ENCODE measurements at places on chromosomes 2 and 18.

DNA sequence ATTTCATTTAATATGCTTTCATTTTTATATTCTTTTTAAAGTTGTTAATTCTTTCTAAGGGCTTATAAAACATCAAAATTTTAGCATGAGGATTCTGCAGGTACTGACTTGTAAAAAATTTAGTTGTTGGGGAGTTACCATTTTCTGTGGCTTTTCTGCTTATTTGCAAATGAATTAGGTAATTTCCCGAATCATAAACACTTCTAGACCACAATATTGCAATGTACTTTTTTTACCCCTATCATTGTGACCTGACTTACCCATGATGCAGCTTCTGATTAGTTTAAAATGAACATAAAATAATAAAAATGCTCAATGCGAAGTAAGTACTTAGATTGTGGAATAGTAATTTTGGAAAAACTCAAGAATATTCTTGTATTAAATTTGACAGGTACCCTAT is 11.4 kb downstream of the ARL6IP6 start:
- no peak for DNase-seq

DNA sequence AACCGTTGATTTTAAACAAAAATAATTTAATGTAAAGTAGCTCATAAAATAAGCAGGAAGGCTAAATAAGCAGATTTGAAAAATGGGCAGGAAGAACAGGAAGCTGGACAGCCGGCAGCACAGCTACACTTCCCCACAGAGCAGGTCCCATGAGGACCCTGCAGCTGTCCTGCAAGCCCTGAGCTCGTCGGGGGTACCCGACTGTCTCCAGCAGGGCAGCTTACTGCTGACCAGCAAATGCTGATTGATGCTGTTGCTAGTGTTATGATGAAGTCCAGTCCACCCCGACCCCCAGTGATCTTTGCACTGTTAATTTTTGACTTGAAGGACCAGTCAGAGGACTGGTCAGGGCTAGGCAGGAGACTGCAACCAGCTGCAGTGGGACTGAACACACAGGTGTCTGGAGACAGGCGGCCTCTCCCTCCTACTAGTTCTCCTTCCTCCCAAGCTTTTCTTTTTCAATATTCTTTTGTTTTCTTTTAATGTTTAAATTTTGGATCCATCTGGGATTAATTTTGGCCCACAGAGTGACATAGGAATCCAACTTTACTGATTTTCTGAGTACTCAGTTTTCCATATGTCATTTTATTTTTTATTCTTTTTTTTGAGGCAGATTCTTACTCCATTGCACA is 27.7 kb downstream of the POLE4 start:
- no peak for DNase-seq

GRCh38 chr2:196187898-196188458 is 16.6 kb upstream of the STK17B start:
- no peak for DNase-seq

GRCh38 chr2:23409248-23409647 is 24.3 kb downstream of the KLHL29 start:
- DNase-seq: no peak

GRCh38 chr2:96499061-96499960 is 5.8 kb downstream of the NEURL3 start:
- DNase-seq: no peak

GRCh38 chr2:86631846-86632485 is 8.3 kb upstream of the RNF103 start:
- DNase-seq: no peak

- no peak for DNase-seq
These were observed 1.8 kb upstream of the ARMC9 start for GRCh38 chr2:231196592-231196991.

- DNase-seq: no peak
These were observed 391.2 kb upstream of the HNRNPA3 start for GRCh38 chr2:176821350-176821749.

DNA sequence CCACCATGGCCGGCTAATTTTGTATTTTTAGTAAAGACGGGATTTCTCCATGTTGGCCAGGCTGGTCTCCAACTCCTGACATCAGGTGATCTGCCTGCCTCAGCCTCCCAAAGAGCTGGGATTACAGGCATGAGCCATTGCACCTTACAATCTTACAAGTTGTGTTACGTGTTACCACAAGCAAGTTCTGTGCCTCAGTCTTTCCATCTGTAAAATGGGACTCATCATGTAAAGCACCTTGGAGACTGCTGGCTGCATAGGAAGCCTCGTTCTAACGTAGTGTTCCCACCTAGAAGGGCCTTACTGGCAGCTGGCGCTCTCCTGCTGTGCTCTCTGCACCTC is 10.0 kb downstream of the DNAJB2 start:
- no peak for DNase-seq

DNA sequence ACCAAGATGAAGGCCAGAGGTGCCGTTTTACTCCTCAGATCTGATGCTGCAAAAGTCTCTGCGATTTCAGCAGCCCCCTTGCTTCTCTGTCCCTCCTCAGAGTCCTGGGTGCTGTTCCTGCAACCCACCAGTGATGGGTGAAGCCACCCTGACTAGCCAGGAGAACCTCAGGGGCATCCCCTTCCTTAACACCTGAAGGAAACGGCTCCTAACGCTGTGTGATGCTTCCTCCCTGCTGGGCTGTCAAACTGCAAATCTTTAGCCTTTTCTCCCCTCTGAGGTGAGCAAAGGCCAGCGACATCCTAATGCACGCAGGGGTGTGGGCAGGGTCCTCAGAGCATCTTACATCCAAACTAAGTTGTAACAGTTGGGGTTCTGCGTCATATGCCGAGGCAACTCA is 24.8 kb downstream of the CHST10 start:
- no peak for DNase-seq

DNA sequence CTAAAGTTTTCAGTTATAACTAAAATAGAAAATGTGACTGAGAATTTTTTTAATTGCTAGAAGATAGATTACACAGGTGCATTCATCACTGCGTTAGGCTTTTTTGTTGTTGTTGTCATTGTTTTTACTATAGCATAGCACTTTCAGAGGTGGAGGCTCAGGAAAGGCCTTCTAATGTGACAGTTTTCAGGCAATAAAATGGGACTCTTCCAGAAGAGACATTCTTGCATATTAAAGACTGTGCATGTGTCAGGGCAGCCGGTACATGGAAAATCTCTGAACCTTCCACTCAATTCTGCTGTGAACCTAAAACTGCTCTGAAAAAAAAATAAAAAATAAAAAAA is 175.2 kb downstream of the METTL4 start:
- DNase-seq: no peak

- no peak for DNase-seq
These were observed 28.2 kb downstream of the RND3 start for GRCh38 chr2:150459281-150459680.

GRCh38 chr2:84846041-84846663 is 34.7 kb downstream of the TRABD2A start:
- no peak for DNase-seq

- DNase-seq: no peak
These were observed 254.2 kb downstream of the EN1 start for GRCh38 chr2:118593257-118593656.

- no peak for DNase-seq
These were observed 171.0 kb downstream of the HRH4 start for GRCh38 chr18:24631243-24632025.

DNA sequence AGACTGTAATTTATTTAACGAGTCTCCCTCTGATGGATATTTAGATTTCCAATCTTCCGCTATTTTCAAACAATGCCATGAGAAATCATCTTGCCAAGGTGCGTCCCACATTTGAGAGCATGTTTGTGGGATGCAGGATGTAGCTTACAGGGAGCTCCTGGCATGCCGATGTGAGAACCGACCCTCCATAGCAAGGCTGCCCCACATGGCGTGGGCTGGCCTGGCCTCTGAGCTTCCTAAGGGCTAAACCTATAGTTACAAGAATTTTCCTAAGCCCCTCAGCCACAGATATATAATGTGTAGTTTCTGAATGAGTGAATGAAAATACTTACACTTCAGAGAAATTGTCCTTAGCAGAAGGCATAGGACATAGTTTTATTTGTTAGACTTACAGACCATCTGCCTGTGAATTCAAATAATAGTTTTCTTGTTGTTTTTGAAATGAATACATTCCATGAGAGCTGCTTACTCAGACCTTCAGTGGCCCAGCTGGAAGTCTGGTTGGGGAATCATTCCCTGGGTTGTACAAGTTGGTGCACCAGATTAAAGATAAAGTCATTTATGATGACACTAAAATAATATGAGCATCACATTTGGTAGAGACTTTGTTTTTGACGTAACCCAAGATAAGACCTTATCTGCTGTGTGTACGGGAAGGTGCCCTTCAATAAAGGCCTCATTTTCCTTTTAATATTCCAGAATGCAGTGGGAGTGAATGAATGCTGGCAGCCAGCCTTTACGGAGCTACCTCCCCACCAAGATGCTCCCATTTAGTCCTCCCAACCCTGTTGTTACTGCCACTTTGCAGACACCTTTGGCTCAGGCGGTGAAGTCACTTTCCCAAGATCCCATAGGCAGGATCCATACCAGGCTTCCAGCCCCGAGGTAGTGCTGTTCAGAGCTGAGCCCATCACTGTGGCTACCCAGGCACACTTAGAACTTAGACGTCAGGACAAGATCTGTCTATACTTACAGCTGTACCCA is 107.1 kb downstream of the GLI2 start:
- no peak for DNase-seq

- no peak for DNase-seq
These were observed 36.5 kb downstream of the NAB1 start for GRCh38 chr2:190685333-190685732.

- no peak for DNase-seq
These were observed 104.9 kb downstream of the ASAP2 start for GRCh38 chr2:9311488-9311887.

DNA sequence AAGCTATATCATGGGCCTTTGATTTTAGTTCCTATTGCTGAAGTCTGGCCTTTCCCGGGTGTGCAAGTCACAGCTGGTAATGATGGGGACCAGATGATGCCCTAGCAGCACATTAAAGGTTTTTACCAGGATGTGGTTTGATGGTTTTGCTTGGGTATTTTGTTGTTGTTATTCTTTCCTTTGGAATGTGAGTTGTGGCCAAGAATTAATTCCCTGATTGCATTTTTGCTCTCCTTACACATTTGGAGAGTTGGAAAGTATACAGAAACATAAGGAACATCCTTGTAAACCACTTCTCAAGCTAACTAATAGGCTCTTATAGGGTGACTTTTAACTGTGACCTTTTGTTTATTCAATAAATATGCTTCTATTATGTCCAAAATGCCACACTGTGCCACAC is 154.1 kb upstream of the MMADHC start:
- no peak for DNase-seq

GRCh38 chr18:74611765-74612164 is 14.1 kb downstream of the ZNF407 start:
- DNase-seq: no peak

- DNase-seq: no peak
These were observed 110.0 kb upstream of the STON1 start for GRCh38 chr2:48419884-48420511.

- DNase-seq: no peak
These were observed 82.5 kb downstream of the SPRED2 start for GRCh38 chr2:65349863-65350262.

- DNase-seq: no peak
These were observed 39.4 kb downstream of the CSRNP3 start for GRCh38 chr2:165508927-165509326.

DNA sequence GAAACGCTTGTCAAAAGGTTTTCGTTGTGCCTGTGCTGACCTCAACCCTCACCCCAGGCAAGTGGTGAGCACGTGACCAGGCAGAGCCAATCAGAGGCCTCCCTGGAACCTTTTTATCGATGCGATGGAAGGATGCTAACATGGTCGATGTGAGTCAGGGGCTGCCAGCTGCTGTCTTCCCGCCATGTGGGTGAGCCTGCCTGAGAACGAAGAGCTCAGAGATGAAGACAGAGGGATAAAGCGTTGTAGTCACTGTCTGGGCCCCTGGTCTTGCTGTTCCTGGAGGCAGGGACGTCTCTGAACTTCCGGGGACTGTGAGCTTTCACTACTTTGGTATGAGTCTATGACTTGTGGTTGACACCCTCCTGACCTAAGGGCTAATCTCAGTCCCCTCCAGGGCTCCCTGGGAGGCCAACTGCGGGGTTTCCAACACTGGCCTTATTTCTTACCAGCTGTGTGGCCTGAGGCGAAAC is 18.6 kb downstream of the DNMT3A start:
- DNase-seq: peak; percentile 27

DNA sequence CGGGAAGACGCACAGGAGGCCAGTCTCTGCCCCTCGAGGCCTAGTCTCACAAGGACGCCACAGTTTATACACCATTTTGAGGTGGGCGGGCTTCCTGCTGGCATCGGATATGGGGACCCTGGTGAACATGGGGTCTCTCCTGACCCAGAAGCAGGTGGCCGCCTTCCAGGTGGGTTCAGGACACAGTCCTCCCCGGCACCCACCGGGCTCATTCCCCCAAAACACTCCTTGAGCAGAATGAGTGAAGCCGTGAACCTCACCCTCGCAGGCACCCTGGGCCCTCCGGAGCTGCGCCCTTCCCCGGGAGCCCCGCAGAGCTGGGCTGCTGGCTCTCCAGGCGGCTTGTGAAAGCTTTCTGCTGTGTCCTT is 6.5 kb downstream of the NFATC1 start:
- DNase-seq: no peak

DNA sequence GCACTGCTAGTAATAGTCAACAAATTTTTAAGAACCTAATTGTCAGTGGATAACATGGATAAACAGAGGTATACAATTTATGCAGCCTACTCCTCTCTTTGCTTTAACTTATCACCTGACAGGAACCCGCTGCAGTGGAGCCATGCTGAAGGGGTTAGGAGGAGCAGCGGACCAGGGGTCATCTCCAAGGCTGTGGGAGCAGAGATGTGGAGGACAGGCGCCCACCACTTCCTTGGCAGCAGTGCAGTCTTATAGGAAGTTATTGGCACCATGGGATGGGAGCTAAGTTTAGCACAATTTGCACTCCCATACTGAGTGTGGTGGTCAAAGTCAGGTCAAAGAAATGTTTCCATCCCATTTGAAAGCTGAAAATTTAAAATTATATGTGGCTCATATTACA is 35.6 kb downstream of the HDLBP start:
- no peak for DNase-seq

GRCh38 chr2:103153580-103154284 is 391.9 kb downstream of the TMEM182 start:
- no peak for DNase-seq

DNA sequence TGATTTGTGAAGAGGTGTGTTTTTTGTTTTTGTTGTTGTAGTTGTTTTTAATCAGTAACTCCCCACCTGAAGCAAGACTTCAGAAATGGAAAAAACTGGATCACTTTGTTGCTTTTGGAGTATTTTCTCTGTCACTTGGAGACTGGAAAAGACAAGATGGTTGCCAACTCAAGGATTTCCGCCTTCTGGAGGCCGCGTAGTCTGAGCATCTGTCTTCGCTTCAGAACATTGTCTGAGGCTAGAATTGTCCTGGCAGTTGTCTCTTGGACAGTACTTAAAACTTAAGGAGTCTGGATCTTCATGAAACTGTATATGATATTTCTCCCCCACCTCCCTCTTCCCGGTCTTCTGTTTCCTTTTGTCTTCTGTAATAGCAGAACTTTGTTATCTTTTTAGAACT is 67.7 kb downstream of the ARHGAP28 start:
- no peak for DNase-seq
